ENCODE measurements at places on chromosomes 4 and X. TPM values are rescaled to one million over a fixed set of nuclear protein-coding genes. Genes with fewer than 3 reads are reported as not detected.

Gene ZBTB49
- total RNA-seq, result 4.1 TPM

Gene PPP2R2C
- 1.4 TPM for total RNA-seq

Gene LUZP4
- not detected for total RNA-seq

Gene CTAG1A
- not detected for total RNA-seq

Gene TIGD4
- 0.50 TPM for total RNA-seq

Gene TMEM31
- total RNA-seq, result not detected

Gene NPY1R
- total RNA-seq, result under 0.01 TPM

Gene RAP1GDS1
- total RNA-seq, result 103 TPM

Gene RPA4
- total RNA-seq, result 1.00 TPM

Gene RNF150
- 1.3 TPM for total RNA-seq

Gene STATH
- not detected for total RNA-seq

Gene HELT
- total RNA-seq, result not detected

Gene ZNF81
- total RNA-seq, result 6.2 TPM

Gene CDKL5
- 5.5 TPM for total RNA-seq

Gene SLC16A2
- total RNA-seq, result 14.4 TPM

Gene EDA2R
- 12.6 TPM for total RNA-seq

Gene OSTC
- 348 TPM for total RNA-seq

All from uterine smooth muscle cell (primary cell).